Mesenteric fat pad (tissue), 1 donor: ENCODE measurements at places on chromosomes 5 and 9. TPM values are rescaled to one million over a fixed set of nuclear protein-coding genes. Genes with fewer than 3 reads are reported as not detected.

- no peak for DNase-seq
Measured at GRCh38 chr5:81895307-81895706, 76.5 kb upstream of the ATG10 start.

DNA sequence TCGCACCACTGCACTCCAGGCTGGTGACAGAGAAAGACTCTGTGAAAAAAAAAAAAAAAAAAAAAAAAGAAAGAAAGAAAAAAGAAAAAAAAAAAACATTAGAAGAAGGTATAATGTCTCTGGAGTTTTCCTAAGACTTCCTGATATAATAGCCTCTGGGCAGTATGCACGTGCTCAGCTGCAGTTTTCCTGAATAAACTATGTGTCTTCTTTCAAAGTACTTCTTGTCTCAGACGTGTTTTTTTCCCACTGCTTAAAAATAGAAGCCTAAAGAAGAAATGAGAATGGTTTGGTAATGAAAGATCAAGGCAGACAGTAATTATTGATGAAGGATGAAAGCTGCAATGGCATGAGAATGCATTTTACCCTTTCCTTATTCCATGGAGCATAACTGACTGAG is 148.1 kb upstream of the TRPC7 start:
- DNase-seq, result no peak

DNA sequence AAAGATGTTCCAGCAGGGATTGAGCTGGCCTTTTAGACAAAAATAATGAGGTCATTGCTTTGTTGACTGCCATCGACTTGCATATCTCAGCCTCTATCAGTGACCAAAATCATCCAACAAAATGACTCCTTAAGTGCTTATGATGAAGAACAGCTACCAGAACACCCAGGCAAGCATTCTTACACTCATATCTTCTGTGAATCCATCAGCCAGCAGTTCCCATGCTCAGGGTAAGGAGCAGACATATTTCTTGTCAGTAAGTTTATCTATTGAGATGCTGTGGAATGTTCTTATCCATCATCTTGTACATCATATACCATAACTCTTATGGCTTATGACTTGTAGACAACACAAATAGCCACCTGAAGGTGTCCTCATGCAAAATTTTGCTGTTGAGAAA is 20.2 kb upstream of the SPDL1 start:
- no peak for DNase-seq

DNA sequence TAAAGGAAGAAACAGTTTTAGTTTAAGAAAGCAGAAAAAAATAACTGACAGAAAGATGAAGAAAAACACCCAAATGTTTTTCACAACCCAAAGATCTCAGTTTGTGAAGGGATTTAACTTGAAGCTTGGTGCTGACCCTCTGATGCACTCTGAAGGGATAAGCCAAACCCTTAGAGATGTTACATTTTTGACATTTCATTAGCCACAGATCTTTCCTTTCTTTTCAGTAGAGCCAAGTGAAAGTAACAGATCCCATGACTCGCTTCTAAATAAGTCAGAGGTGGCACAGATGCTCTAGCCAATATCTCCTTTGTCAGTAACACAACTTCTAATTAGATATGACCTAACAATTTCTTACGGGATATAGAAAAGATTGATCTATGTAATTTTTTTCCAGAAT is 394.5 kb upstream of the EDIL3 start:
- no peak for DNase-seq

DNA sequence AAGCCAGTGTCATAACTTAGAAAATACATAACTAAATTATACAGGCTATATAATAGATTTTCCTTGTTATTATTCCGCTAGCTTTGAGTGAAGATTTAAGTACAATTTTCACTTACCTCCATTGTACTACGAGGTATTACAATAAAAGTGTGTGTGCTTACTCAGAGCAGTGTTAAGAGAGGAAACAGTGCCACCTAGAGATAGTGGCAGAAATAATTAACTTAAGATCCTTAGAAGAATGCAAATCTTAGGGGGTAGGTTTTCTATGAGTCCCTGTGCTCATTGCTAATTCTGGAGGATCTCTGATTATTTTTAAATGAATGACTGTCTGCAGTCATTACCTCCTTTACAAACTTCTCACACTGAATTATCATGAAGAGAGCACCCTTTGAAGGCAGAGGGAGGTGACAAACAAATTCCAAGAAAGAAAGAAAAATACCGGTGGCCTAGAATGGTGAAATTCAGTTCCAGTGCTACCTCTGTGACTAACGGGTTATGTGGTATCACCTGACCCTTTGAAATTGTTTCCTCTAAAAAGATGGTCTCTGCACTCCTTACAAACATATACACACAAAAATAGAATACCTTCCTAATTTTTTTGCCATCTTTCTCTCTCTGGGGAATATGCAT is 379.8 kb downstream of the TRIM36 start:
- no peak for DNase-seq

DNA sequence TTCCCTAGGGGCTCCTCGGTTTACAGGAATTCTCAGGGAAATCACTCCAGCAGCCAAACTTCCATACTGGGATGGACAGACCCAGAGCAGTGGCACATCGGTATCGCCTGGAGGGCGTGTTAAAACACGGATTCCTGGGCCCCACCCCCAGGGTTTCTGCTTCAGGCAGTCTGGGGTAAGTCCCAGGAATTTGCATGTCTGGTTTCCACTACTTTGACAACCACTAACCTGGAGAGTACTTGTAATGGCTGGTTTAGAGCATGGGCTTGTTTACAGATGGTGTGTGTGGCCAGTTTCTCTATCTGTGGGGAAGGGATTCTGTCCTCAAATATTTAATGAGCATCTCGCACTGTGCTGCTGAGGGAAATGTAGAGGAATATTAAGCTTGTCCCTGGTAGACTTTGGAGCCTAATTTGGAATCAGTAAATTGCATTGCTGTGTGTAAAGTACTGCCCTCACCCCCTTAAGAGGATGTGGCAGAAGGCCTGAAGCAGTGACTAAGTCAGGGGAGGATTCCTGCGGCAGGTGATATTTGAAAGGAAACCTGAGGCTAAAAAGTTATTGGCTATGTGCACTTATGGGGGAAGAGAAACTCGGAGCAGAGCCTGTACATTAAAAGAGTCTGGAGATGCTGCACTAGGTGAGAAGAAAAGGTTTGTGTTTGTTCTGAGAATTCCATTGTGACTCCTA is 18.6 kb upstream of the TJP2 start:
- no peak for DNase-seq

DNA sequence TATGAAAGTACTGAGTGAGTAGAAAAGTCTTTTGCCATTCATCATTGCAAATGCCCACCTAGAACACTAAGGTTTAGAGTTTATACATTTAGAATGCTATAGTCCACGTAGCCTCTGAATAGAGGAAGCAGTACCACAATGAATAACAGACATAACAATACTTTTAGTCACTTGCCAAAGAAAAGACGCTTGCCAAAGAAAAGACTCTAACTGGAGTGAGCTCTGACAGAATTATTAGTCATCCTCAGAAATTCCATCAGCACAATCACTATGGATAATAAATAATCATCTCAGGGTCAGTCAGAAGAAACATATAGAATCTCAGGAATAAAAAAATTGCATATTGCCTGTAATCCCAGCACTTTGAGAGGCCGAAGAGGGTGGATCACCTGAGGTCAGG is 168.5 kb upstream of the TARS1 start:
- no peak for DNase-seq

GRCh38 chr5:131266370-131267060 is 2.7 kb downstream of the CDC42SE2 start:
- no peak for DNase-seq

DNA sequence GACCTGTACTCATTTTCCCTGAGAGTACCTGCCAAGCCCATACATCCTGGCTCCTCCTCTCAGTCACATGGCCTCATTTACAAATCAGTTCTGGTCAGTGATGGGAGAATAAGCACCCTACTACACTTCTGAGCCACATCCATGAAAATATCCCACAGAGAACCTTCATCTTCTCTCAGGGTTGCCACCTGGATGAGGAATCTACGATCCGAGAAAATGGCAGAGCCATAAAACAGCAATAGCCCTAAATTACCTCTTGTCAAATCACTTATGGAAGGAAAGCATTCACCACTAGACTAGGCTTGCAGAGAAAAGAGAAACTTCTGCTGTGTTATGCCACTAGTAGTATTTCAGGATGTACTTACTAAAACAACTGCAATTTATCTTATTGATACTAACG is 324.8 kb downstream of the BNC2 start:
- DNase-seq, result no peak

DNA sequence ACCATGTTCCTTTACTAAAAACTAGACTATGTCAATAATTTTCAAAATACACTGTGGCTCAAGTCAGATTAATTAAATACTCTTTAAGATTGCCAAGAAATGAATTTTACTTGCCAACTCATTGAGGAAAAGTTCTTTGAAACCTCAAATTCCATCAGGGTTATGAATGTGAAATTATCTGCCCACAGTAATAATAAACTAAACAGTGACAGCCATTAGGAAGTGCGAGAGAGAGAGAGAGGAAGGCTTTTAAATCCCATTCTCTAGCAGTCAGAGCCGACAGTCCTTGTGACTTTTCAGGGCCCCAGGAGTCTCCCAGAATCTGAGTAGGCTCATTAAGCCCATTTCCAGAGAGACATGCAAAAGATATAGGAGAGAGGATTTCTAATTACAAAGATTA is 236.1 kb downstream of the MARCHF11 start:
- no peak for DNase-seq

The SAP30L gene
- total RNA-seq, result 34.2 TPM

The RGS7BP gene
- 0.93 TPM for total RNA-seq

The GAPT gene
- 2.0 TPM for total RNA-seq

The CDC25C gene
- not detected for total RNA-seq
